ENCODE measurements at places on chromosomes 7 and 10. TPM values are rescaled to one million over a fixed set of nuclear protein-coding genes. Genes with fewer than 3 reads are reported as not detected.

The MBL2 gene
- not detected for total RNA-seq

The WNT16 gene
- total RNA-seq = 0.18 TPM

The IL6 gene
- total RNA-seq = 0.44 TPM

The VGF gene
- not detected for total RNA-seq

The CCDC201 gene
- total RNA-seq = not detected

The EGR2 gene
- total RNA-seq = 1.5 TPM

DNA sequence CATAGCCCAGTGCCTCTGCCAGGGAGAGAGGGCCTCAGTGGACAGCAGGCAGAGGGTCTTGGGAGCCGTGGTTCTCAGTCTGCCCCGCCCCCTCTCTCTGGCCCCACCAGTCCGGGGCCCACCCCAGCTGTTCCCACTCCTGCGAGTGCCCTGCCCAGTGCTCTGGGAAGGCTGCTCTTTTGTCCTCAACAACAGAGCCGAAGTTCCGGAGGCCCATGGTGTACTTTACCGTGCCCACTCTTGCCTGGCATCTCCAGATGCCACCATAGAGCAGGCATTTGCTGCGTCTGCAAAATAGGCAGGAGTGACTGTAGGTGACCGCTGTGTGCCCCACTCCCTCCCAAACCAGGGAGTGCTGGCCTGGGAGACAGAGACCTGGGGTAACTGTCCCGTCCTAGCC lies 29.3 kb upstream of the PCBD1 start:
- DNase-seq = no peak

DNA sequence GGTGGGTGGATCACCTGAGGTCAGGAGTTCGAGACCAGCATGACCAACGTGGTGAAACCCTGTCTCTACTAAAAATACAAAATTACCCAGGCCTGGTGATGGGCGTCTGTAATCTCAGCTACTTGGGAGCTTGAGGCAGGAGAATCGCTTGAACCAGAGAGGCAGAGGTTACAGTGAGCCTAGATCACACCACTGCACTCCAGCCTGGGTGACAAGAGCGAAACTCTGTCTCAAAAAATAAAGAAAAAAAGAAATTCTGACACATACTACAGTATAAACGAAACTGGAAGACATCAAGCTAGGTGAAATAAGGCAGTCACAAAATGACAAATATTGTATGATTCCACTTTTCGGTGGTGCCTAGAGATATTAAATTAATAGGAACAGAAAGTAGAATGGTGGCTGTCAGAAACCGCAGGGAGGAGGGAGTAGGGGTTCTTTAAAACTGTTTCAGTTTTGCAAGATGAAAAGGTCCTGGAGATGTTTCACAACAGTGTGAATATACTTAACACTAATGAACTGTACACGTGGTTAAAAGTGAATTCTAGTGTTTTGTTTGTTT lies 23.2 kb downstream of the PILRA start:
- peak; percentile 47 for DNase-seq

GRCh38 chr7:141710301-141710700 lies 2.1 kb downstream of the WEE2 start:
- no peak for DNase-seq

DNA sequence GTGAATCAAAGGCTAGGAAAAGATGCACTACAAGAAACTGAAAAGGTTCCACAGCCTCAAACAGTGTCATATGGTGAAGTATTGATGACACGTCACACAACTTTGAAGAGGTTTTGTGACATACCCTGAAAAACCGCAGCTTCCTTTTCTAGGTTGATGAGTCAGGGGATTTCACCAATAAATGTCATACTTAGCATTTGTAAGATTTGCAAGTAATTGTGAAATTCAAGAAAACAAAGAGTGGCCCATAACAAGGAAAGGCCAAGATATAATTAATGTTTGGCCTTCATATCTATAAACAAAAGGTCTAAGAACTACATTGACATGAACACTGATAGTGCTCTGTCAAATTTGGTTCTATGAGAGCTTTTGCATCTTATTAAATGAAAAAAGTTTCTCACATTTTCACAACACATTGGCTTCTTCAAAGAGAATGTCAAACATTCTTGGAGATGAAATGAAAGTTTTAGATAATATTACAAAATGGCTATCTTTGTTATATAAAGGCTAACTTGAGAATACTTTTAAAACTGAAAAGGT lies 62.0 kb upstream of the NAMPT start:
- DNase-seq = peak; percentile 67

DNA sequence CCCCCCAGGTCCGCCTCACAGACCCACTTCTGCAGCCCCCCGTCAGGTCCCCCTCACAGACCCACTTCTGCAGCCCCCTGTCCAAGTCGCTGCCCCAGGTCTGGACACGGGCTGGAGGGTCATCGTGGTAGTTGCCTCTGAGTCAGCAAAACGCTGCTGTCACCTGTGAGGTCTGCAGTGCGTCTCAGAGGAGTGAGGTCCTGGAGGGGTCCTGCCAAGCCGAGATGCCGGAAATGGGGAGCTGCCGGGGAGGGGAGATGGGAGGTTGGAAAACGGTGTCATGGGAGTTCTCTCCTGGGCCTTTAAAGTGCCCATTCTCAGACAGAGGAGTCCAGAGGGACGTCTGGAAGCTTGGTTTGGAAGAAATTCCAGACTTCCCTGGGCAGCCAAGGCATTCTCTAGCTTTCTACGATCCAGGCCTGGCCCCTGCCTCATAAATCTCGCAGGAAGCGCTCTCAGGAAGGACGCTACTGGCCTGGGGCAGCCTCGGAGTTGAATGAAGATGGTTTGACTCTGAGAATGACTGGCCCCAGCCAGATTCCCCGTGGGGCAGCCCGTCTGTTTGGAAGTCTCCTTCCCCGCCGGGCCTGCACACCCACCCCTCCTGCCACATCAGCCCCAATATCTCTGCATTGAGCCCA lies 38.7 kb downstream of the CALML3 start:
- peak; percentile 52 for DNase-seq

DNA sequence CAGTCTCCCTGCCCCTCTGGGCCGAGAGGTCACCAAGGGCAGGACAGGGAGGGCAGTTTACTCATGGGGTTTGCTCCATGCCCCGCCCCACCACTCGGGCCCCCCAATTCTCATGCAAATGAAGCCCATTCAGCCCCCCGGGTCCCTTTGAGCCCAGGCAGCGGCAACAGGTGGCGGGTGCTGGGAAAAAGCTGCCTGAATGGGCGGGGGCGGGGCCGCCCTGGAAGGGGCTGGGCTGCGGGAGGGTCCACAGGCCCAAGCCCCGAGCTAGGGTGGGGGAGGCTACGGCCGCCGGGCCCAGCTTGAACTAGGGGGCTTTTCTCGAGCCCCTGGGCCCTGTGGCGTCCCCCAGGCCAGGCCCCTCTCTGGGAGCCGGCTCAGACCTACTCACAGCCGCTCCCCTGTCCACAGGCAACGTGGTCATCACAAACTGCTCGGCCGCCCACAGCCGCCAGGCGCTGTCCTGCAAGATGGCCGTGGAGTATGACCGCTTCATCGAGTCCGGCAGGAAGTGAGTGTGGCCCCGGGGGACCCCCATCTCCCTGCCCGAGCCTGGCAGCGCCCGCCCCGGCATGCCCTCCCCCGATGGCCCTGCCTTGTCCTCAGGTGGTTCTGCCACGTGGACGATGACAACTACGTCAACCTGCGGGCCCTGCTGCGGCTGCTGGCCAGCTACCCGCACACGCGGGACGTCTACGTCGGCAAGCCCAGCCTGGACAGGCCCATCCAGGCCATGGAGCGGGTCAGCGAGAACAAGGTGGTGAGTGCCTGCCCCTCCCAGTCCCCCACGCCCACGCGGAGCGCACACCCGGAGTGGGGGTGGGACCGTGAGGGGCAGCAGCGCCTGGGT lies 5.5 kb downstream of the LFNG start:
- no peak for DNase-seq

- DNase-seq = peak; percentile 36
Observed at GRCh38 chr7:139131601-139132041, 22.1 kb upstream of the ZC3HAV1 start.

GRCh38 chr7:42241424-42241823 lies 4.4 kb upstream of the GLI3 start:
- peak; percentile 74 for DNase-seq

- peak; percentile 54 for DNase-seq
Observed at GRCh38 chr10:62992145-62992721, 140.9 kb upstream of the NRBF2 start.

DNA sequence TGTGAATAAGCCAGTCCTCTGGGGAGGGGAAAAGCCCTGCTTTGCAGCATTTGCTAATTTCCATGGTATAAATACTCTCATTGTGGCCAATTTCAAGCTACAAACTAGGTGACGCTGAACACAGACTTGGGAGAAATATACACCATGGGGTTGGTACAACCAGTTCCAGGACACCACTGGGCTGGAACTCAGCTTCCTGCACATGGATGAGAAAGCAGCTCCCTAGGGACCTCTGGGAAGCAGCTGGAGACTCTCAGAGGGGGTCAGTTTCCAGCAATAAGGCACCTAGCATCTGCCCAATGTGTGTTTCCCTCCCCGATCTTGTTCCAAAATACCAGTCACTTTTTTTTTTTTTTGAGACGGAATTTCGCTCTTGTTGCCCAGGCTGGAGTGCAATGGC lies 56.8 kb upstream of the WDR11 start:
- no peak for DNase-seq

Measured in muscle of leg (tissue), 16 donors.